Hepatocyte (in vitro differentiated cells): ENCODE measurements at places on chromosomes 16 and 17. TPM values are rescaled to one million over a fixed set of nuclear protein-coding genes. Genes with fewer than 3 reads are reported as not detected.
A peak's percentile ranks its signal among the peaks of the same experiment; 100 is the strongest.

DNA sequence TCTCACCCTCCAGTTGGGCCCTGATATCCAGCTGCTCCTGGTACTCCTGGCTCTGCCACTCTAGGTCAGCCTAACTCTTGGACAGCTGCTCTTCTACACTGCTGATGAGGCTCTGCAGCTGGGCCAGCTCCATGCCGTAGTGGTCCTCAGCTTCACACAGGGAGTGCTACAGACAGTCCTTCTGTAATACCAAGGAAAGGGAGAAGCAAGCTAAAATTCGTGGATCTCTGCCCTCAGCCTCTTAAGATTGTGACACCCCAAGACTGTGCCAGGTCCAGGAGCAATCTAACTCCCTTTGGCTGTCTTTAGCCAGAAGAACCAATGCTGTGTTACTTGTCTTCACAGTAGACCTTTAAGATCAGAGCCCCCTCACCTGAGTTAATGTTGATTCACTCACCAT, 7.7 kb upstream of the KRT38 start:
- no peak for DNase-seq
- no peaks in the 10 kb centered on the region for H3K27me3 ChIP-seq
- H3K36me3 ChIP-seq = no peaks in the 10 kb centered on the region
- no peak overlapping the region for H3K27ac ChIP-seq
- H3K4me1 ChIP-seq = no peaks in the 10 kb centered on the region

- H3K4me3 ChIP-seq = peak overlapping the region; percentile 9
- H3K4me1 ChIP-seq = peaks cover 33% of the 10 kb centered on the region
- no peaks in the 10 kb centered on the region for H3K27me3 ChIP-seq
These were observed 22.8 kb downstream of the TRPV2 start for GRCh38 chr17:16438173-16438556.

The SLC5A11 gene
- total RNA-seq = 1.2 and 2.2 TPM in 2 replicates

- no peaks in the 10 kb centered on the region for H3K4me1 ChIP-seq
- no peaks in the 10 kb centered on the region for H3K27me3 ChIP-seq
- no peak overlapping the region for H3K27ac ChIP-seq
- no peak for DNase-seq
- no peaks in the 10 kb centered on the region for H3K36me3 ChIP-seq
These were observed 112.4 kb upstream of the NOL11 start for GRCh38 chr17:67605256-67605912.

GRCh38 chr16:85126705-85127378, 14.6 kb upstream of the CIBAR2 start:
- H3K27ac ChIP-seq = peak overlapping the region; percentile 73
- peak; percentile 73 for DNase-seq
- H3K27me3 ChIP-seq = no peaks in the 10 kb centered on the region
- H3K4me1 ChIP-seq = peaks cover 36% of the 10 kb centered on the region
- no peaks in the 10 kb centered on the region for H3K36me3 ChIP-seq

GRCh38 chr17:62800585-62800984, 7.5 kb downstream of the MARCHF10 start:
- no peaks in the 10 kb centered on the region for H3K36me3 ChIP-seq
- peak; percentile 61 for DNase-seq
- H3K27ac ChIP-seq = no peak overlapping the region
- H3K27me3 ChIP-seq = no peaks in the 10 kb centered on the region
- no peaks in the 10 kb centered on the region for H3K4me1 ChIP-seq

The LRRC3C gene
- total RNA-seq = 0.57 TPM in 1 of 2 replicates, not detected in the other

GRCh38 chr17:50909765-50910605, 43.8 kb upstream of the TOB1 start:
- H3K4me1 ChIP-seq = peaks cover 37% of the 10 kb centered on the region
- no peaks in the 10 kb centered on the region for H3K27me3 ChIP-seq
- no peaks in the 10 kb centered on the region for H3K36me3 ChIP-seq
- no peak for DNase-seq
- no peak overlapping the region for H3K4me3 ChIP-seq
- H3K27ac ChIP-seq = peak overlapping the region; percentile 80

The OR3A3 gene
- not detected in 2 replicates for total RNA-seq

The ZNF263 gene
- total RNA-seq = 39.7 and 47.5 TPM in 2 replicates

DNA sequence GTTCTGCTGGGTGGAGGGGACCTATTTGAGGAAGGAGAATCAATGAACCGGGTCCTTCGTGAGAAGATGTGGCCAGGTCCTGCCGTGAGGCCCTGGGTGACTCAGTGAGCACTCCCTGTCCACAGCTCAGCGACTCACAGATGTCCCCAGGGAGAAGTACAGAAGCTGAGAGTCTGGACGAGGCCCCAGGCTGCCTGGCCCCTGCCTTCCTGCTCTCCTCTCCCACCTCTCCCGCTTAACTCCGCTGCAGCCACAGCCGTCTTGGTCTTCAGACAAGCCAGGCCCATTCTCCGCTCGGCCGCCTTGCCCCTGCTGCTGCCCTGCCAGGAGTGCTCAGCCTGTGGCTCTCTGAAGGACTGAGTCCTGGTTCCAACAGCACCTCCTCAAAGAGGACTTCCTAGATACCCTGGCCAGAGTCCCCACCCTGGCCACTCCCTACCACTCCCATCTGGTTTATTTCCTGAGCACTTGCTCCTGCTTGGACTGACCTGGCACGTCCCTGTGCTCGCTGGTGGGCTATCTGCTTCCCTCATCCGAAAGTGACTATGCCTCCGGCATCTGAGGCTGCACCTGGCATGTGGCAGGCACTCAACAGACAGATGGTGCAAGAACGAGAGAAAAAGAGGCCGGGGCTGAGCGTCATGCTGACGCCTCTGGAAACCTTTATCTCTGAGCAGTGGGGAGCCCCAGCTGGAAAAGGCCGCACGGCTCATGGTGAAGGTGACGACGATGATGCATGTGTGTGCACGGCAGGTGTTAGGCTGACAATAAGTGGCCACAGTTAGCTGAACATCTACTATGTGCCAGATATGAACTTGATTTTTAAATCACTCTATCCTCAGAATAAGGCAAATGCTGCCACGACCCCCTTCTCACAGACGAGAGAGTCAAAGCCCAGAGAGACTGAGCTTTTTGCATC, 9.2 kb upstream of the TNFRSF13B start:
- no peaks in the 10 kb centered on the region for H3K4me1 ChIP-seq
- H3K36me3 ChIP-seq = no peaks in the 10 kb centered on the region
- H3K27ac ChIP-seq = no peak overlapping the region

- no peak overlapping the region for H3K27ac ChIP-seq
- no peak overlapping the region for H3K4me3 ChIP-seq
- H3K4me1 ChIP-seq = no peaks in the 10 kb centered on the region
- H3K27me3 ChIP-seq = peaks cover 3% of the 10 kb centered on the region
- H3K36me3 ChIP-seq = no peaks in the 10 kb centered on the region
- DNase-seq = no peak
These were observed 81.2 kb downstream of the RBFOX3 start for GRCh38 chr17:79529661-79530081.

DNA sequence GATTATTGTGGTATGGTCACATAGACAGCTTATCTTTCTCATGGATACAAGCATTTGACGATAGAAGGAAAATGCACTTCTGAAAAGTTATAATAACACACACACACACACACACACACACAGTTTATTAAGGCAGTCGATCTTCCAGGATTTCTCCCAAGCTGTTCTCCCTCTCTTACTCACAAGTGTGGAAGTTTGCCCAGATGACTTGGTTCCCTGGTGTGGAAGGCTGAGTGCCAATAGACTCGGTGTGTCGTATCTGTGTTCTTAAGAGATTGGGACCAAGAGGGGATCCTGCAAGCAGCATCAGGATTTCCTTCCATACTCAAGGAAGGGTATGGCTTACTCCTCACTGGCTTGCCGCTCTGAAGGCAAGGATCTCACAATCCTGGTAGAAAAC, 279.6 kb downstream of the HS3ST3B1 start:
- no peak overlapping the region for H3K27ac ChIP-seq
- H3K27me3 ChIP-seq = no peaks in the 10 kb centered on the region
- H3K4me3 ChIP-seq = no peak overlapping the region

DNA sequence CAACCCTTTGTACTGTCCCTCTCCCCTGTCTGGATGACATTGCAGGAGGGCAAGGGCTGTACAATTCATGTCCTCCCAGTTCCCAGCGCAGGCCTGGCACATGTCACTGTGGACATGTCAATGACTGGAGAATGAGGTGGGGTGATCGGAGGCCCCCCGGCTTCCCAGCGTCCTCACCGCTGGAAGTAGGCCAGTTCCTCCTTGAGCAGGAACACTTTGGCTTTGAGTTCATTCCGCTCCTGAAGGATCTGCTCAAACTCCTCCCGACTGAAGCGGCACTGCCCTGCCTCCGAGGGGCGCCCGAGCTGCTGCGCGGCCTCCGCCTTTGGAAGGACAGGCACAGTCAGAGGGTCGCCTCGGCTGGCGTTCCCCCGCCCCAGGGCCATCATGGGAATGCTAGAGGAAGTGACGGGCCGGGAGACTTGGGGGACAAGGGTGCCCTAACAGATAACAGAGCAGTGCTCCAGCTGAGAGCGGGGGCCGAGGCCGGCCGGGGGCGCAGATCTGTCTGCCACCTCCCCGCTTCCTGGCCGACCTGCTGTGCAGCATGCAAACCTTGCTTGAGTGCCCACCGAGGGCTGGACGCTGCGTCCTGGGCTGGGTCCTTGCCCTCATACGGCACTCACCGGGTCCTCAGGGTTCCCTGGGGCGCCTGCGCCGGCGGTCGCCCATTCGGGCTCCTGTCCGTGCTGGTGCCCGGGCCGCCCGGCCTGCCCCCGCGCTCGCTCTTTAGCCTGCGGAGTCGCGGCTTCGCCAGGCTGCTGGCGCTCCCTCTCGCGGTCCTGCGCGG, 1.3 kb downstream of the RILP start:
- peaks cover 30% of the 10 kb centered on the region for H3K4me1 ChIP-seq
- H3K4me3 ChIP-seq = no peak overlapping the region
- peak overlapping the region; percentile 64 for H3K27ac ChIP-seq
- H3K36me3 ChIP-seq = no peaks in the 10 kb centered on the region

DNA sequence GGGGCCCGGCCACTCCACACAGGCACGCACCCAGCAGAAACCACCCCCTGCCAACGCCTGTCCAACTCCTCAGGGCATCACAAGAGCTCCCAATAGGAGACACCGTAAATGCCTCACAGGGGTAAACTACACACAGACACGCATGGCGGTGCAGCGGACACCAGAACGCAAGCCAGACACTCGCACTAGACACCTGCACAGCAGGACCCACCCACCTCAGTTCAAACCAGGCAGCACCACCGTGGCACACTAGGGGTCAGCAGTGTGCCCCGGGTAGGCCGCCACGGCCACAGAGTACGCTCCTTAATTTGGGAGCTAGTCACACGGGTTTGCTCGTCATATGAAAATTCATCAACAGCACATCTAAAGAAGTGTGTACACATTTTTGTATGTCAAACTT, 3.4 kb downstream of the SLC38A10 start:
- peak; percentile 79 for DNase-seq
- H3K4me3 ChIP-seq = no peak overlapping the region
- H3K27ac ChIP-seq = no peak overlapping the region
- peaks cover 13% of the 10 kb centered on the region for H3K4me1 ChIP-seq

GRCh38 chr16:19115148-19116021, 1.6 kb downstream of the ITPRIPL2 start:
- no peak overlapping the region for H3K4me3 ChIP-seq
- no peaks in the 10 kb centered on the region for H3K27me3 ChIP-seq
- no peaks in the 10 kb centered on the region for H3K36me3 ChIP-seq

The TNP2 gene
- total RNA-seq = not detected in 2 replicates
